Stimulated activated CD8-positive, alpha-beta memory T cell treated with anti-CD3 and anti-CD28 coated beads, Interleukin-4, amount 100 ng/mL, for 4 hours (primary cell): ENCODE measurements at places on chromosomes 12 and 14.

GRCh38 chr12:89863493-89863938 is 154.9 kb upstream of the ATP2B1 start:
- no peak for DNase-seq

DNA sequence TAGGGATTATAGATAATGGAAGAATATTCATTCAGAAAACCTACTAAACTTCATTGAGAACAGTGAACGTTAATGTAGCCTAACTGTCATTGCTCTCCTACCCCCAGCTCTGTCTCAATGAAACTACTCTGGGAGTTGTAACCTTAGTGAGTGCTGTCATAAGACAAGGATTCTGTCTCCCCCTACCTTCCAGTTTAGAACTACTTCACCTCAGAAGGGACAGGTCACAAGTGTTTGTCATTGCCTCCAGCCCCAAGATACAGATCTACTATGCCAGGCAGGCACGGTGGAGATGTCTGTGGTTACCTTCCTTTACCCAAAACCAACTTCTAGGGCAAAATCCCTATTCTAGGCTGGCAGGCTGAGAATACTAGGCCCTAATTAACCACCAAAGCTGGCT is 833.1 kb upstream of the SEL1L start:
- DNase-seq: no peak

- no peak for DNase-seq
Observed at GRCh38 chr12:39831587-39832315, 212.1 kb upstream of the ABCD2 start.

GRCh38 chr12:50992819-50993218 is 33.4 kb downstream of the SLC11A2 start:
- no peak for DNase-seq
